ENCODE measurements at places on chromosomes 7 and 10.

- no peak for DNase-seq
Observed at GRCh38 chr10:72540193-72540807, 85.6 kb downstream of the MICU1 start.

GRCh38 chr10:131252567-131253276 lies 58.8 kb downstream of the TCERG1L start:
- DNase-seq, result no peak

DNA sequence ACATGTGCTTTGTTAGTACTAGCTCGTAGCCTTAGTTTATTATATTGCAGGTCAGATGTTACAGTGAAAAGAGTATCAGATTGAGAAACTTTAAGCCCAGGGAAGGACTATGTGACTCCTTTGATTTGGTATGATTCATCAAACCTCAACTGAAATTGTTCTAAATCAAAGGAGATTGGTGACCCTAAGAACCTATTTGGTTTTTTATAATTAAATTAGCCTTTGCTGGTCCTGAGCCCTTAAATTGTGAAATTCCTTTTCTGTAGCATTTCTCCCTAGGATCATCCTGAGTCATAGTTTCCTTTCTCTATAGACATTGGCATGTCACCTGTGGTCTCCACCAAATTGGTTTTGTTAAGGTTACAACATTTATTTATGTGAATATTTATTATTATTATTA lies 89.7 kb downstream of the POLR1F start:
- no peak for DNase-seq

DNA sequence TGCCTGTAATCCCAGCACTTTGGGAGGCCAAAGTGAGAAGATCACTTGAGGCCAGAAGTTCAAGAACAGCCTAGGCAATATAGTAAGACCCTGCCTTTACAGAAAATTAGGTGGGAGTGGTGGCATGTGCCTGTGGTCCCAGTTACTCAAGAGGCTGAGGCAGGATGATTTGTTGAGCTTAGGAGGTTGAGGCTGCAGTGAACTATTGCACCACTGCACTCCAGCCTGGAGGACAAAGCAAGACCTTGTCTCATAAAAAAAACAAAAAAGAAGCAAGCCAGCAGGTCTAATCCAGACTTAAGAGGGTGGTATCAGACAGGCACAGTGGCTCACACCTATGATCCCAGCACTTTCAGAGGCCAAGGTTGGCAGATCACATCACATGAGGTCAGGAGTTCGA lies 24.5 kb upstream of the KCTD7 start:
- no peak for DNase-seq
